ENCODE measurements at places on chromosomes 1 and 21.

DNA sequence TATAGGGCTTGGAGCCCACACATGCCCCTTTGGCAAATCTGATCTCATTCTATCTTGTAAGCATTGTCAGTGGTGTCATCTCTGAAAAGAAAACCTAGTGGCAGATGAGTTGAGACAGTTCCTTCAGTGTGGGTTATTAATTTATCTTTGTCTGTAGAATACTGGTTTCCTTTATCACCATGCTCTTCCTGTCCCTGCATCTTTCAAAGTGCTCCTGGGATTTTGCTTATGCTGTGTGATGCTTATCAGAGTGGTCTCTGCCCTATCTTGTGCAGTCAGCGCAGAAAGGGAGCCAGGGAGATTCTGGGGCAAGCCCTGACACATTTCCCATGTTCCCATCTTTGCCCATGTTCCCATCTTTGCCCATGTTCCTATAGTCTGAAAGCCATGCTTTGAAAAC is 402.9 kb downstream of the RWDD3 start:
- no peak for DNase-seq

DNA sequence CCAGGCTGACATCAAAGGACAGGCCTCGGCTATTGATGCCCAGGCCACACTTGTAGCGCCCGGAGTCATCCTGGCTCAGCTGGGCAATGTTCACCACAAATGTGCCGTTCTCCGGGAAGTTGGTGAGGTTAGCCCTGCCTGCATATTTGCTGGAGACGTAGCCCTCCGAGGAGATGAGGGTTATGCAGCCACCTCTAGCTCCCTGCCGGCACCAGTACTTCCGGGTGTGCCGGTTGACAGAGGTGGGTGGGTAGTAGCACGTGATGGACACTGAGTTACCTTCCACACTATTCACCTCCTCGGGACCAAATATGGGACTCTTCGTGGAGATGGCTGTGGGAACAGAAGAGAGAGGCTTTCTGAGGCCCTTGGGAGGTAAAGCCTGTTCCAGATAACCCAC is 7.1 kb downstream of the PIGR start:
- DNase-seq, result no peak

DNA sequence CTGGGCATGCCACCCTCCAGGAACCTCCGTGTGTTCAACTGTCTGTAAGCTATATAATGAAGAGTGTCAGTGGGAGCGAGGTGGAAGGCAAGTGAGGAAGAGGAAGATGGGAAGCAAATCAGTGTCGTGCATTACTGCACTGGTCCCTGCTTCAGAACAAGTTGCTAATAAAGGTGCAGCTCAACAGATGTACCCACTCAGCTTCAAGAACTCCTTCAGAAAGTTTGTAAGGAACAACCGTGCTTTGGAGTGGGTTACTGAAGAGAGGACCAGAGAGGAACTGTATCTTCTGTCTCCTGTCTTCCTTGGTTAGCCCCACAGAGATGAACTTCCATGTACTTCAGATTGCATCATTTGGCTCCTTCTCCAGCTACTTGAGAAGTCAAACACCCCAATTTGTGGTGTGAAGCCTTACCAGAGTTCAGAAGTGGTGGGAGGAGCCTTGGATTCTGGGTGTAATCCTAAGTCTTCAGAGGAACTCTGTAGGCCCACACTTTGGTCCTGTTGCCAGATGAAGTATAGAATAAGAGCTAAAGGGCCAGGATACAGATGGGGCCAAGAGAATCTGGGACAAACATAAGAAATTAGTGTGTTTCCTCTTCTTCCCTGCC is 290.5 kb upstream of the PROX1 start:
- DNase-seq, result no peak

- DNase-seq, result no peak
These were observed 49.2 kb downstream of the KYAT3 start for GRCh38 chr1:88943241-88943640.

GRCh38 chr1:246709196-246709595 is 15.0 kb upstream of the SCCPDH start:
- DNase-seq, result no peak

- peak; percentile 58 for DNase-seq
These were observed at the start of gene DOCK7 for GRCh38 chr1:62687903-62688686. TSS of gene DOCK7 (minus strand) at chr1:62688386. CDS start at chr1:62688264, 122 bp downstream.

DNA sequence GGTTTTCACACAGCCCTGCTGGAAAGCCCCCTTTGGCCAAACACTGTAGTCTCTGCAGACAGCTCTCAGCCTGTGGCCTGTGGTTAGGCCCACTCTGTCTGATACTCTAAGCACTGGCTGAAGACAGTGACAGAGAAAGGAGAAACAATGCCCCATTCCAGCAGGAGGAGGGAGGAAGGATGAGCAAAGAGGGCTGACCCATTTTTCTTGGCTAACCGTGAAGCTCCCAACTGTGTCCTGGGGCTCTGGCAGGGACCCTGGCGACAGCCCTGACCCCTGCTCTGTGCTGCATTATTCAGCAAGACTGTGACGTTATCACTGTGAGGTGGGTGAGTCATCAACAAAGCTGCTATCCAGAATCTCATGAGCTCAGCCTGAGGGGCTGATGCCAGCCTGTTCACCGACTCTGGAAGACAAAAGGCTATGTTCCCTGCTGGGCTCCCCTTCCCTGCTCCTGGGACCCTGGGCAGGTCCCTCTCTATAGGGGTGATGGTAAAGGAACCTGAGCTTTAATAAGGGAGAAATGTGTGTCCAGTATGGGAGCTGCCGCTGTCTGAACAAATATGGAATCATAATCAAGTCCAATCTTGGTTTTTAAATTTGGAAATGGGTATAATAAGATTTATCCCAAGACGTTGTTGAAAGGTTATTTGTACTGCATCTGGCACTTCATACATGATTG is 107.0 kb downstream of the RHOU start:
- no peak for DNase-seq

GRCh38 chr1:166953491-166953890 is 21.8 kb downstream of the ILDR2 start:
- no peak for DNase-seq

DNA sequence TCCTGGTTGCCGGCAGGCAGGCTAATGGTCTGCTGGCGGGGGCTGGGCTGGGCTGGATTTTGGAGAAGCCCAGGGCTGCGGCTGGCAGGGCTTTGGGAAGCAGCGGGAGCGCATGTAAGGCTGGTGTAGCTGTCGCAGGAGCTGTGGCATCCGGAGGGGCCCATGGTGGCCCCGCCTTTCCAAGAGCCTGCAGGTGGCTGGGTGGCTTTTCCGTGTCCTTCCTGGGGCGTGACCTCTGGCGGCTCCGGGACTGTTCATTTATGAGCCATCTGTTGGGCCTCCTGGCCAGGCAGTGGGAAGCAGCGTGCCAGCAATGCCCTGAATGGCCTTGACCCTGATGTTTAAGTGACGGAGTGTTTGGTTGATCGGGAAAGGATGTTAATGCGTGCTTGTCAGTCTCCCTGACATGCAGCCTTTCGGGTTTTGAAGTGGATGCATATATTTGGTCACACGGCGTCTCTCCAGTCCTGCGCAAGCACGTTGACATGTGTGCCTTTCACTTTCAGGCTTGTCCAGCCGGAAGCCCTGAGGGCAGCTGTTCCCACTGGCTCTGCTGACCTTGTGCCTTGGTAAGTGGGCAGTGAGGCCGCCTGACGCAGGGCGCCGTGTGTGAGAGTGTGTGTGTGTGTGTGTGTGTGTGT is 38.5 kb downstream of the AGPAT3 start:
- DNase-seq, result no peak

All from GOT3 (cell line).